ENCODE measurements at places on chromosomes 2 and 18.

DNA sequence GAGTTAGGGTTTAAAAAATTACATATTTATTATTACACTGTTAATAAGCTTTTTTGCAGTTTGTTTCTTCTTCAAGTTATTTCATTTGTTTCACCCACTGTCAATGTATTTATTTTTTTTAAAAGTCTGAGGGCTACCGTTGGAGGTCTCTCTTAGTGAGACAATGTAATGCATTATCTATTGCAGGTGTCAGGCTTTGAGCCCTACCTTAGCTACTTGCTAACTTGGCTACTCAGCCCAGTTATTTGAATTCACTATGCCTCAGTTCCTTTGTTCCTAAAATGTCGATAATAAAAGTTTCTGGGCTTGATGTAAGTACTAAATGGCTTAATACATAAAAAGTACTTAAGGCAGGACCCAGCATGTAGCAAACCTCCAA is 458 bp upstream of the TFPI start:
- DNase-seq: no peak

- no peak for DNase-seq
Observed at GRCh38 chr2:183426825-183427224, 302.6 kb downstream of the NUP35 start.

DNA sequence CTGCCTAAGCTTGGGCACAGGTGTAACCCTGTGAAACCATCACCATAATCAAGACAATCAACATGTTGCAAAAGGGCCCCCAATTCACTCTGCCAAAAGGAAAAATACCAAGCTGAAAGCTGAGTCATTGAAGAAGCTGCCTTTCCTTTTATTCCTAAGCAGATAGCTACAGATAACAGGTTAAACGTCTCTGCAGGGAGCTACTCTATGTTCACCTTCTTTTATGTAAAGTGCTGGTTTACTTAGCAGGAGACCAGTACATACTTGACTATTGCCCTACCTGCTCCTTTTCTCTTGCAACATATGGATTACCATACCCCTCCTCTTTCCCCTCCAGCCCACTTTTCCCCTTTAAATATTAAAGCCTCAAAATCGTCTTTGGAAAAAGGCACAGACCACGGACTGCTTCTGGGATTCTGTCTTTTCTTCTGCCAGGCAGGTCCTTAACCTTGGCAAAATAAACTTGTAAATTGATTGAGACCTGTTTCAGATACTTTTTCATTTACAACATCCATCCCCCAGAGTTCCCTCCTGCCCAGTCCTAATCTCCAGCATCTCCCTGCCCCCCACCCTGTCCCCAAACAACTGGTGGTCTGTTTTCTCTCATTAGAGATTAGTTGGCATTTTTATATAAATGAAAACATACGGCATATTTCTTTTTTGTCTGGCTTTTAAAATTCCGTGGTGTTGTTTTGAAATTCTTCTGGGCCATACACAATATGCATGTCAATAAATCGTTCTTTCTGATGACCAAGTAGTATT is 37.8 kb upstream of the LDLRAD4 start:
- no peak for DNase-seq

DNA sequence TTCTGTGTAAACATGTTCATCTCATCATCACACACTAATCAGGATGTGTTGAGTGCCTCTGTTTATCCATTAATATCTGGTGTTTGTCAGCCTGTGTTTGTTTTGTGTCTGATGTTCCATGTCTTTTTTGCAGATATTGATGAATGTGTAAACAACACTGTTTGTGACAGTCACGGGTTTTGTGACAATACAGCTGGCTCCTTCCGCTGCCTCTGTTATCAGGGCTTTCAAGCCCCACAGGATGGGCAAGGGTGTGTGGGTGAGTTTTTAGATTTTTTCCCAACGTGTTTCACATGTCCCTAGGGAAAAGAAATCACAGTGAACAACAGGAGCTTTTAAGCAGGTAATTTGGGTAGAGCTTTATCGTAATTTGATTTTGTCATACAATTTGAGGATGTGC is 133.7 kb upstream of the RASGRP3 start:
- no peak for DNase-seq

DNA sequence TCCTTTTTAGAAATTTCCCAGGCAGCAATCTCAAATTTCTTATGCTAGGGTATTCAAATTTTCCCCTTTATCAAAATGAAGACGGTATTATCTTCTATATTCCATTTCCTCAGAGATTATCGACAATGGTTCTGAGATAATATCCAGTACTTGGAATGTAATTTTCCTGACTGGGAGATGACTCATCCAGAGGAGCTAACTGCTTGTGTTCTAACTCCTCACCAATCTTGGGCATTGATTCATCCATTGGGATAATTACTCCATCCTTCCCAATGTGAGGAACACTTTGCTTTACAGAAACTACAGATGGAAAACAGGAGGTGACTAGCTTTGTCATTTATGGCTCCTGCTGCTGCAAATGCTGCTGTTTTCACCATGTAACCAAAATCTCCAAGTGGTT is 239.4 kb upstream of the LYPD1 start:
- DNase-seq: no peak

DNA sequence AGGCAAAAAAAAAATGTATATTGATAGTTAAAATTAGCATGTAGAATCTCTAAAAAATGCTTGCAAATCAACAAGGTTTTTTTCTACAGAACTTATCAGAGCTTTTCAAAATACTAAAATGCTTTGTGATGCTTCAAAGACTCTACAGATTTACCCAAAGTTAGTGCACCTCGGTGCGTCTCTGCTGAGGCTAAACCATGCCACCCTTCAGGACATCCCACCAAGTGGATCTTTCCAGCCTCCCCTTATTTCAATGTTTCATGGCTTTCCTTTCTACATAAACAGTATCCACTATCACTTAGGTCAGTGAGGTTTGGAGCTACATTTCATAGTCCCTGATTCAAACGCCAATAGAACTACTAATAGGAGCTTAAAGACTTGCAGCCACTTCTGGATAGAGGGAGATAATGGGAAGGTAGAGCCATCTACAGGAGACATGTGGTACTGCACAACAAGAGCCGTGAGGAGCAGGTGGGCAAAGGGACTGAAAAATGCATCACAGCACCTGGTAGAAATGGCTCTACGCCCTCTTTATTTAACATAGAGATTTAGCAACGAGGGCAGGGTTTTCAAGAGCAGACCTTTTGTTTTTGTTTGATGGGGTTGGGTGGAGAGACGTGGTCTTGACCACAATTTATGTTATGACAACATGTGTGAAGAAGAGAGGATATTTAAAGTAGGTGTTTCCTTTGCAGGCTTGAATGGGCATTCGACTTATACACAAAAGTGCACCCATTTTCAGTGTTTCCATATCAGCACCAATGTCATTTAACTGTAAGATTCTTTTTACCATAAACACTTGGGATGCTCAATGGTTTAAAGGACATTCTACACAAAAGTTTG is 56.1 kb upstream of the SLC35G4 start:
- DNase-seq: peak; percentile 73

DNA sequence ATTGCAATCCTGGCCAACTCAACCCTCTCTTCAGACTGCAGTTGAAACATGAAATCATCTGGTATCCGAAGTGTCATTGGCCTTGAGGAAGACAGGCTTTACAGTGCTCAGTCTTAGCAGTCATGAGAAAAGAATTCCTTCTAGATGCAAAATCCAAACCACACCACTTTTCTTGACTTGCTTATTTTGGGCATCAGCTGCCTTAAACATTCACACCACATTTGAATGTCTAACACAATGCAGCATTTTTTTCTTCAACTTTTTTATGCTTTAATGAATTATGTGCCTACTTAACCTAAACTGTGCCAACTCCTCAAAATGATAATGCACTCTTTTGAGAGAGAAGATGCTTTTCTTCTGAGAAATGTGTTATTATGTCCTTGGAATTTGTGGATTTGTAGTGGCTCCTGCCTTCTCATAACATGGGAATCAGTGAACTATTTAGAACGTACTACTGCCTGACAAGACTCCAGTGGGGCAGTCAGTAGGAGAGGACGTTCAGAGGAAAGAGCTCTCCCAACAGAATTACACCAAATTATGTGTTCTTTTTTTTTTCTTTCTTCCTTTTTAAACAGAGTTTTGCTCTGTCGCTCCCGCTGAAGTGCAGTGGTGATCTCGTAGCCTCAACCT is 3.2 kb upstream of the FAM98A start:
- no peak for DNase-seq

- peak; percentile 26 for DNase-seq
Observed at GRCh38 chr2:155830817-155831579, 501.5 kb downstream of the NR4A2 start.

DNA sequence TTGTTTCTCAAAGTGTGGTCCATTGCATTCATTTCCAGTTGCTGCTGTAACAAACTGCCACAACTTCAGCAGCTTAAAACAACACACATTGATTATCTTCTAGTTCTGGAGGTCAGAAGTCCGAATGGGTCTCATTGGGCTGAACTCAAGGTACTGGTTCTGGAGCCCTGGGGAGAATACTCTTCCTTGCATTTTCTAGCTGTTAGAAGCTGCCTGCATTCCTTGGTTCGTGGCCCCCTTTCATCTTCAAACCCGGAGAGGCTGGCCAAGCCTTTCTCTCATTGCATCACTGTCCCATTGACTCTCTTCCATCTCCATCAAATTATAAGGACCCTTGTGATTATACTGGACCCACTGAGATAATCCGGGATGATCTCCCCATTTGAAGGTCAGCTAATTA is 98.1 kb downstream of the SPATS2L start:
- no peak for DNase-seq

- peak; percentile 80 for DNase-seq
Observed at GRCh38 chr18:79644006-79644665, 35.5 kb upstream of the CTDP1 start.

GRCh38 chr2:71457923-71458322 is 4.6 kb downstream of the DYSF start:
- DNase-seq: no peak

- DNase-seq: no peak
Observed at GRCh38 chr2:185782223-185782769, 43.7 kb downstream of the FSIP2 start.

- no peak for DNase-seq
Observed at GRCh38 chr2:111251711-111252110, 131.0 kb downstream of the BCL2L11 start.

- no peak for DNase-seq
Observed at GRCh38 chr18:60070631-60071030, 170.8 kb downstream of the PMAIP1 start.

- DNase-seq: no peak
Observed at GRCh38 chr2:100924122-100924519, 78.0 kb upstream of the RPL31 start.

DNA sequence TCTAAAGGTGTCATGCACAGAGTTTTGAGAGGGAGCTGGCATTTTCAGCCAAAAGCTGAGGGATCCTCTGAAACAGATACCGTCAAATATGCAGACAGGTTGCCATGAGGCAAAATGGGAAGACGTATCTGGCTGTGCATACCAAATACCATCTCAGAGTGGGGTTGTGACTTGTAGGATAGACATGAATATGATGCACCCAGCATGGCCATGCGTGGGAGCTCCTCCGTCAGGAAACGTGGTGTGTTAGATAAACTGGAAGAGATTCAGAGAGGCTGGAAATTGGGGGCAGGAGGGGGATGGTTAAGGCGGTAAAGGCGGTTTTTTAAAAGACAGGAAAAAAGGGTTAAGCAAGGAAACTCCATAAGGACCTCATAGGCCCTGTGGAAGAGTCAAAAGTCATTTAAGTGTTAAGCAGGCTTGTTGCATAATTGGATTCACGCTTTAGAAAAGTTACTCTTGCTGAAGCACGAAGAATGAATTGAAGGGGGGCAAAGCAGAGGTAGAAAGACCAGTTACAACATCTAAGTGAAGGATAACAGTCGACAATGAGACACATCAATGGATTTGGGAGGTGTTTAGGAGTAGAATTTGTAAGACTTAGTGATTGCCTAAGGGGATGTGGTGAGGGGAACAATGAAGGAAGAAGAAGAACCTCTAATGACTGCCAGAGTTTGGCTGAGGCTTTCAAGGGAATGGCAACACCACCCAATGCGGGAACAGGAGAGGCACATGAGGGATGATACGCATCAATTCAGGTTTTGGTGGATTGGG is 139.6 kb upstream of the CTAGE1 start:
- DNase-seq: no peak

GRCh38 chr2:79798776-79799175 is 285.9 kb downstream of the CTNNA2 start:
- DNase-seq: no peak
